ENCODE measurements at places on chromosomes 16 and 17.

DNA sequence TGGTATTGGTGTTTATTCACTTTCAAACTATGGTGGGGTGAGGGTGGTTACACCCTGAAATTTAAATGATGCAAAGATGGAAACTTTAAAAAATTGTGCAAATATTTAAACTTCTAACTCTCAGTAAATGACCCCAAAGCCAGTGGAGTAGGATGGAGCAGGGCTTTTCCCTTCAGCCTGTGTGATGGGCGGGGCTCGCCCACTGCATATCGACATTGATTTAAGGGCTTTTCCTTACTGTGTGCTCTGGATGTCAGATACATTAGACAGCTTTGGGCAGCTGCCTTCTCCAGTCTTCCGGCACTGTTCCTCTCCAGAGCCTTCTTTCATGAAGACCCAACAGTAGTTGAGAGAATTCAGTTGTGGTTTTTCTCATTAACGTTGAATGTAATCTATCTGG lies 99.9 kb downstream of the SPECC1 start:
- DNase-seq: no peak

DNA sequence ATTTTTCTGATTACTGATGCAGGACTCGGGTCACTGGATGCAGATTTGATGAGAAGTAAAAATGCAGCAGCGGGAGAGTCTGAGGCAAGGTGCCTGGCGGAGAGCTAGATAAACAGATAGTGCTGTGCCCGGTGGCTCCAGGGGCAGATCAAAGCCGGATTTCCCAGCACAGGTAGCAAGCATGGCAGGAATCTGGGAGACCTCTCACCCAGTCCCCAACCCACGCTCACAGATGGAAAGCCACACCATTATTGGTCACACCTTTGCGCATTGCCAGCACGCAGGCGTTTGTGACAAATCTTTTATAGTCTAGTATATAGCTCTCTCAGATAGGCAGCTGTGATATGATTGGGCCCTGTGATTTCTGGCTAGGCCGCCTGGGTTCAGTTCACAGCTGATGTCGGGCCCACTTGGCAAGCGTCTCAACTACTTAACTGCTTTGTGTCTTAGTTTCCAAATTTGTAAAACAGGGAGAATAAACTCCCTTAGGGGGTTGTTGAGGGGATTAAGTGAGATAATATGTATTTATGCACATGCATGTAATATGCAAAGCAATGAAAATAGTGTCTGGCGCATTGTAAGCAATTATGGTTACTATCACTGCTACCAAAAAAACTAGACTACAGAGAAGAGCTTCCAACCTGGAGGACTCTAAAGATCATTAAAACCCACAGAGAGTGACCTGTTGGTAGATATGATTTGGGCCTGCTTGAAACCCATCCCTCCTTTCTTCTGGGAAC lies 42.0 kb upstream of the NFAT5 start:
- no peak for DNase-seq

DNA sequence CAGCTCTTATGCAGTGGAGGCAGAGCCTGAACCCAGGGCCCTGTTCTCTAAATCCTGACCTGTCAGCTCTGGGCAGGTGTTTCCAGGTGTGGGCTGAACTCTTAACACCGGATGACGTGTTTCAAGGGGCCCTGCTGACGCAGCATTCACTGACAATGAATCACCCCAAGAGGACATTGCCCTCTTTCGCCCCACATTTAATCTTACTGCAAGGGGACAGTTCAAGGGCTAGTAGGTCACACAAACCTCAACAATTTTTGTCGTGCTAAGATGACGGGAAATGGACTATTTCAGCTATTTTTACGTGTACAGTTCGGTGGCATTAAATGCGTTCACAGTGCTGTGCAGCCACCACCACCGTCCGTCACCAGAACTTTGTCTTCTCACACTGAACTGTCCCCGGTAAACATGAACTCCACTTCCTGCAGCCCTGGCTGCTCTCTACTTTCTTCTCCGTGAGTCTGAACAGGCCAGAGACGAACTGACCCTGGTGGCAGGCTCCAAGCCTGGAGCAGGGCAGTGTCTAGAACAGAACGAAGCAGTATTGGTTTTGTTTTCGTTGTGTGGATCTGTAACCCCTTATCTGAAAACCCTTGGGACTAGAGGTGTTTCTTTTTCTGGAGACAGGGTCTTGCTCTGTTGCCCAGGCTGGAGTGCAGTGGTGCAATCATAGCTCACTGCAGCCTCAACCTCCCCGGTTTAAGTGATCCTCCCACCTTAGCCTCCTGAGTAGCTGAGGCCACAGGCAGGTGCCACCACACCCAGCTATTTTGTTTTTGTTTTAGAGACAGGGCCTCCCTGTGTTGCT lies 88.4 kb upstream of the CIBAR2 start:
- no peak for DNase-seq

DNA sequence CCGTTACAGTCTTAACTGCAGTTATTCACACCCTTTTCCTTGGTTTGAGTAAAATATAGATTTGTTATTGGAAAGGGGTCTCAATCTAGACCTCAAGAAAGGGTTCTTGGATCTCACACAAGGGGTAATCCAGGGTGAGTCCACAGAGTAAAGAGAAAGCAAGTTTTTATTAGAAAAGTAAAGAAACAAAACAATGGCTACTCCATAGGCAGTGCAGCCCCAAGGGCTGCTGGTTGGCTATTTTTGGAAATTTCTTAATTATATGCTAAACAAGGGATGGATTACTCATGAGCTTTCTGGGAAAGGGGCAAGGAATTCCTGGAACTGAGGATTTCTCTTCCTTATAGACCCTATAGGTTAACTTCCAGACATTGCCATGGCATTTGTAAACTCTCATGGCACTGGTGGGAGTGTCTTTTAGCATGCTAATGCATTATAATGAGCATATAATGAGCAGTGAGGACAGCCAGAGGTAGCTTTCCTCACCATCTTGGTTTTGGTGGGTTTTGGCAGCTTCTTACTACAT lies 24.5 kb upstream of the MILR1 start:
- DNase-seq: no peak

DNA sequence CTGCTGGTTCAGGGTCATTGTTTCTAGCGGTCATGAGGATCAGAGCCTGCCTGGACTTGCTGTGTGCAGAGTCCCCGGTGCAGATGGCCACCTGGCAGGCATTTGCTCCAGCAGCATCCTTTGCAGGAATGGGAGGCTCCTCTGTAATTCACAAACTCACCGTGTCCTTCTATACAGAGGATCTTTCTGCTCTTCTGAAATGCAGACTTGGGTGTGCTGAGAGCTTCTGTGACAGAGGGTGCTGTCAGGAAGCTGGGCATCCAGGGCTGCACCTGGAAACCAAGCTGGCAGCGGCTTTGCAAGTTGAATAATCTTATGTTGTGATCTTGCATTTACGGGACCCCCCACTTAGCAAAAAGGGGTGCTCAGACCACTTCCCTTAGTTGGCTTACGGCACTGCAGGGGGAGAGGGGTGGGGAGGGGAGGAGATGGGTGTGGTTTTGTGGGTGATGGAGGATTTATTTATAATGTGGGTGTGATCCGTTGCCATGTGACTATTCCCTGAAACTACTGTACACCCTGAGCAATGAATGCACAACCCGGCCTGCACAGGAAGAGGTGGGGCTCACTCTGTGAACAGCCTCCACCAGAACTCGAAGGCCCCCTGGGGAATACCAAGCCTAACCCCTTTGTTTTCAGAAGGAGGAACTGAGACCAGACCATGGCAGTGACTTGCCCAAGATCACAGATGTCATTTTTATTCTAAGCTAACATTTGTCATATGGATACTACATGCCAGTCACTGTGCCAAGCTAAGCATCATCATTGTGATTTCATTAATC lies 178.3 kb downstream of the PRKCB start:
- DNase-seq: no peak

DNA sequence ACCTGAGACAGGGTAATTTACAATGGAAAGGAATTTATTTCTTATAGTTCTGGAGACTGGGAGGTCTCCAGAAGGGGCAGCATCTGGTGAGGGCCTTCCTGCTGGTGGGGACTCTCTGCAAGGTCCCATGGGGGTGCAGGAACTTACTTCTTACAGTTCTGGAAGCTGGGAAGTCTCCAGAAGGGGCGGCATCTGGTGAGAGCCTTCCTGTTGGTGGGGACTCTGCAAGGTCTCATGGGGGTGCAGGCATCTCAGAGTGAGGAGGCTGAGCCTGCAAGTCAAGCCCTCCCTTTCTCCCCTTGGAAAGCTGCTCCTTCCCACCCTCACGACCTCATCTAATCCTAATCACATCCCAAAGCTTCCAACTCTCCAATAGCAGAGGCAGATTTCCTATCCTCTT lies 157.4 kb downstream of the FOXL1 start:
- no peak for DNase-seq

Data from NCI-H187 (cell line).